ENCODE measurements at places on chromosomes 12 and 14.

- DNase-seq = no peak
Observed at GRCh38 chr12:128933039-128933438, 79.8 kb downstream of the GLT1D1 start.

GRCh38 chr12:81705586-81705985, 53.6 kb downstream of the PPFIA2 start:
- DNase-seq = no peak

GRCh38 chr14:93717668-93718320, 70.5 kb downstream of the PRIMA1 start:
- DNase-seq = no peak

- DNase-seq = peak; percentile 74
Observed at GRCh38 chr12:69648476-69648875, 37.8 kb upstream of the LRRC10 start.

DNA sequence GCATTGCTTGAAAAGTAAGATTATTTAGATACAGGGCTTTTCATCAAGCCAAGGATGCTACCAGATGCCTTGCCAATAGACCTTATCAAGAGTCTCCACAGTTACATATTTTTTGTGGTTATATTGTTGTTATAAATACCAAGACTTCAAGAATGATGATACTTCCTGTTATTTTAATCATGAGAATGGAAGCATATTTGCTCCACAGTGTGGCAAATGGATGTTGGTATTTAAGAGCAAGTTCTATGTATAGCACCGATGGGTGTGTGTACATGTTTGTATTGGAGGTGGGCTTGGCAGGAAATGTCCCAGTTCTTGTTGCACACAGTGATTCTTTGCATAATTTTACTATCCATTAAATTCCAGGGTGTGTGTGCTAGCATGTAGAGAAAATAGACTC, 4.4 kb upstream of the NID2 start:
- no peak for DNase-seq

- no peak for DNase-seq
Observed at GRCh38 chr14:77582511-77582910, 33.9 kb downstream of the SPTLC2 start.

GRCh38 chr14:57822081-57822480, 43.8 kb downstream of the SLC35F4 start:
- no peak for DNase-seq

- DNase-seq = no peak
Observed at GRCh38 chr12:84305144-84305543, 607.5 kb downstream of the SLC6A15 start.

DNA sequence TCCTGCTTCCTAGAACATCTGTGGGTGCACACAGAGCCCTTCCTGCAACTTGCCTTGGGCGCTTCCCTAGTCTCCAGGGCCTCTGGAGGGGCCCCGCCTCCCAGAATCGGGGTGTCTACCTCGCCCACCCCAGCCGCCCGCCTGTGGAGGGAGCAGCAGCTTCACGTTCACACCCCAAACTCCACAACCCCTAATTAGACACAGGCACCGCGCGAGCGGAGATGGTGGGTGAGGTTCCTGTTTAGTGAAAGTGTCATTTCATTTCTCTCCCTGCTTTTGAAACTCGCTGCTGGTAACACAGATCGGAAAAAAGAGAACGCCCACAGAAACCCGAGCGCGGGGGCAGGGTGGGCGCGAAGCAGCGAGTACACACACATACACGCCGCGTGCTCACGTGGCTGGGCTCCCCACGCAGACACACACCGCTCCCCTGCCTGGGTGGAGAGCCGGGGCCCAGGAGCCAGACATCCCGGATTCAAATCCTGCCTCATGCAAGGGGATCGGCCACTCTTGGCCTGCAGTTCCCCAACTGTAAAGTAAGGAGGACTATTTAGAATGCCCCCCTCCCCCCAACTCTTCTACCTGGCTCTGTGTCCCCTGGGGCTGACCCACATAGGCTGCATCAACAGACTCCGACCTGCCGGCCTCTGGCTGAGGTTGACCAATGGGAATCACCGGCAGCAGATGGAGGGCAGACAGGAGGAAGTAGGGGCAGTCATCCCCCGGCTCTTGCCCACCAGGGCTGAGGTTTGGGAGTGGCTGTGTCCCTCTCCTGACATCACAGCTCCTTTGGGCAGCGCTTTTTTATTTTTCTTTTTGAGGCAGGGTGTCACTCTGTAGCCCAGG, 79.2 kb upstream of the NCOR2 start:
- DNase-seq = no peak

DNA sequence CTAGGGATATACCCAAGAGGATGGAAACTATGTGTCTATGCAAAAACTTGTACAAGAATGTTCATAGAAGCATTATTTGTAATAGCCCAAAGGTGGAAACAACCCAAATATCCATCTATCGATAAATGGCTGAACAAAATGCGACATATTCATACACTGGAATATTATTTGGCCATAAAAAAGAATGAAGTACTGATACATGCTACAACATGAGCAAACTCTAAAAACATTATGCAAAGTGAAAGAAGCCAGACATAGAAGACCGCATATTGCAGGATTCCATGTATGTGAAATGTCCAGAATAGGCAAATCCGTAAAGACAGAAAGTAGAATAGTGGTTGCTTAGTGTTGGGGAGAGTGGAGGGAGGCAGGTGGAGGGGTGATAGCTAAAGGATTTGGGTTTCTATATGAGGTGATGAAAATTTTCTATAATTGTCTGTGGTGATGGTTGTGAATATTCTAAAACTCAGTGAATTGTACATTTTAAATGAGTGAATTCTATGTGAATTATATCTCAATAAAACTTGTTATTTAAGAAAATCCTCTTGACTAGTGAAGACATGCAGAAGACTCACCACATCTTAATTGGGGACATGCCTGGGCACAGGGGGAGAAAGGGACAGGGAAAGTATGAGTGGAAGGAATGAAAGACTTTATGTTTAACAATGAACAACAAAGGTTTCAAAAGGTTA, 29.8 kb upstream of the SELPLG start:
- DNase-seq = no peak

DNA sequence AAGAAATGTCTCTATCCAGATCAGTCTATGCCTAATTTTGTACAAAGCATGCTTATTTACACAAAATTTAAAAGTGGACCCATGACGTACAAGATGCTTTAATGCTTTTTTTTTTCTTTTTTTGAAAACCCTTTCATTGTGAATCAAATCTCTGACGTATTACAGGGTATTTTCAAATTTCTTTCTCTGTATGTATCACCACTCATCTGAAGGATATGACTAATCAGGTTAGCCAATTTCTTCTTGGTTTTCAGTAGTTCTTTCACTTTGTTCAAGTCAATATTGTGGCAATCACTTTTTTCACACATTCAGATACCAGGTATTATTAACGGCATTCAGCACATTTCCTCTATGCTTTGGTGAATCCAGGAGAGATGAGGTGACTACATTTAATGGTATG, 685.3 kb downstream of the TRHDE start:
- DNase-seq = no peak

DNA sequence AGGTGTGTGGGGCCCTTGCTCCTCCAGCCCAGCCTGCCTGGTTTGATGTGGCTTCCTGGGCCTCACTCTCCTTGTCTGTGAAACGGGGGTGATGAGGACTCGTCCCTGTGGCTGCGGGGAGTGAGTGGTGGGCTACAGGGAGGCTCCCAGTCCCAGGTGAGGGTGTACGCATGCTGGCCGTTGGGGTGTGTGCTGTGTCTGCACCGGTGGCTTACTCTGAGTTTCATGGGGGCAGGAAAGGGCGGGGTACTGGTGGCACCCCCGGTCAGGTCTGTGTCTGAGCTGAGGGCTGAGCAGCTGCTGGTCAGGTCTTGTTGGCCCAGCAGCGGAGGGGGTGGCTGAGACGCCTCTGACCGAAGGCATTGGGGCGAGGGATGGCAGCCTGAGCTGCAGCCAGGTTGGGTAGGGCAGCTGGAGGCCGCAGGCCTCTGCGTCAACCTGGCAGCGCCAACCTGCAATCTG, 11.2 kb downstream of the ULK1 start:
- no peak for DNase-seq

DNA sequence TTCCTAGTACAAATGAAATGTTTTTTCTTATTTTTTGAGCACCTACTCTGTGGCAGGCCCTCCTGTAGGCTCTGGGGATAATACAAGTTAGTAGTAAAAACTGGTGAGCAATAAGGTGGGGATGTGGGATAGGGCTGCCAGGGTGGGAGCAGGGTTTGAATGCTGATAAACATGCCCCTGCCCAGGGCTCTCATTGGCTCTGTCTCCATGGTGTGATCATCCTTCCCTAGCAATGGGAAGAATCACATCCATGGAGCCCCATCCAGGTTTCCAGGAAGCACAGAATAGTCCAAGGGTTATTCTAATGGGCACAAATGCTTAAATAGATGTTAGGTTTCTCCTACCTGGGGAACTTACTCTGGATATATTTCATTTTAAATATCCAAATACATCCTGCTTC, 45.5 kb downstream of the GIT2 start:
- no peak for DNase-seq

DNA sequence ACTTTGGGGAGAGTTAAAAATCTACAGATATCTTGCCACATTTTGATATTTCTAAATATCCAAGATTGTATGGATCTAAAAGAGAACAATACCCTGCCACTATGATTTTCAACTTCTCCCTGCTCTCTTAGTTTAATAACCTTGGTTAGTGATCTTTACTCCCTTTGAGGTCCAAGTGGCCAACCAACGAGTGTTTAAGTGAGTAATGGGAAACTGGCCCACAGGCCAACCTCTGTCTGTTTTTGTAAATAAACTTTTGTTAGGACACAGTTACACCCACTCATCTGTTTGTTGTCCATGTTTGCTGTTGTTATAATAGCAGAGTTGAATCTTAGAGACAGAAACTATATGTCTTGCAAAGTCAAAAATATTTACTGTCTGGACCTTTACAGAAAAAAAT, 30.9 kb upstream of the NKX2-1 start:
- DNase-seq = no peak

- peak; percentile 23 for DNase-seq
Observed at GRCh38 chr14:99531251-99532096, 50.3 kb downstream of the CCNK start.

DNA sequence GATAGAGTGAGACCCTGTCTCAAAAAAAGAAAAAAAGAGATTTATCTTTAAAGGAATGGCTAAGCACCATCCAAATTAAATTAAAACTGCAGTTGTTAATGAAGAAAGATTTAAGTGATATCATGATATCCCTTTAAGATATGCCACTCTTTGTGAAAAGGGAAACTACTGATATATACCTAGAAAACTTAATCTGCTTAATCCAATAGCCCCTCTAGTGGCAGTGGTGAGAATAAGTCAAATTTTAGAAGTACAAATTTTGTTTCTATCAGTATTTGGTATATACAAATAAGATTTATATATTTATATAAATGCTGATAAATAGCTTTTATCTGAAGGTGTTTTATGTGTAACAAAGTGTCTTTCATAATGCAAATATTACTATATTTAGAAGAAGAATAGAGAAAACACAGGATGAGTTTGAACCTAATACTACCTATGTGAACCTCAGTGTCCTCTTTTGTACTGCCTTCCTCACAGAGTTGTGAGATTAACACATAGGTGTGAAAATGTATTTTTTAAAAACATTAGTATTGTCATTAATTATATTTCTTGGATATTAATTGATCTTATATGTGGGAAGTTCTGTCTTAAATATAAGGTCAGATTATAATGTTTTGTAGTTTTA, 51.4 kb upstream of the GARIN2 start:
- no peak for DNase-seq

- DNase-seq = peak; percentile 51
Observed at GRCh38 chr14:74852922-74853530, 22.9 kb downstream of the PROX2 start.

GRCh38 chr12:112032292-112032691, 19.1 kb downstream of the ERP29 start:
- no peak for DNase-seq

DNA sequence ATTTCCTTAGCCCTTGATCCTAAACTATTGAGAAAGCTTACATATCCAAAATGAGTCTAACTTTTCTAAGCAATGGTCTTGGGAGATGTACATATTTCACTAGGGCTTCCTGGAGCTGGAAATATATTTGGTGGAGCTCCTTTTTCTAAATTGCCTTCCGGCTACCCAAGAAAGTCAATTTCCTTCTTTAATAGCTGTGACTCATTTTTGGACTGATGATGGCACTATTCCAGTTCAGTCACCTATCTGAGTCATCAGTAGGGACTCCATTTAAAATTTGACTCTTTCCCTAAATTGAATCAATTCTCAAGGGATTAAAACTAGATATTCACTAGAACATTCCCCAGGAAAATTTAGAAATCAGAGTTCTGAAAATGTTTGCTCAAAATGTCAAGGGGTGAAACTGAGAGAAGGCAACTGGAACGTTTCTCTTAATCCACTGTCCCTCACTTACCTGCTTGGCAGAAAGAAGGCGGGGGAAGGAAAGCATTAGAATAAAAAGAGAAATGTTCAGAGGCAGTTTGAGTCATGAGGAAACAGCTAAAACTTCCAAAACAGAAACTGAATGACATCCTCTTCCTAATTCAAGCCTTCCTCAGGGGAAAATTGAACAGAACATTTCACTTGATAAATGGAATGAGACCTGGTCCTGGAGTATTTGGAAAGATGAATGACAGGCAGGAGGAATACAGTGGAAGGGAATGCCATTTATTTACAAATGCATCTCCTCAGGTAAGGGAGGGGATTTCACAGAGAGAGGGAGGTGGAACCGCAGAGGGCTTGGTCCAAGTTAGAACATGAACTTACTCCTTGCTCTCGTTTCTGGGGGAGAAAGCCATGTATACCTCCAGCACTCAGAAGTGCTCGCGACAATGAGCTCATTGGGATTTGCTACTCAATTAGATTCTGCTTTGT, 91.2 kb downstream of the RGS6 start:
- no peak for DNase-seq

DNA sequence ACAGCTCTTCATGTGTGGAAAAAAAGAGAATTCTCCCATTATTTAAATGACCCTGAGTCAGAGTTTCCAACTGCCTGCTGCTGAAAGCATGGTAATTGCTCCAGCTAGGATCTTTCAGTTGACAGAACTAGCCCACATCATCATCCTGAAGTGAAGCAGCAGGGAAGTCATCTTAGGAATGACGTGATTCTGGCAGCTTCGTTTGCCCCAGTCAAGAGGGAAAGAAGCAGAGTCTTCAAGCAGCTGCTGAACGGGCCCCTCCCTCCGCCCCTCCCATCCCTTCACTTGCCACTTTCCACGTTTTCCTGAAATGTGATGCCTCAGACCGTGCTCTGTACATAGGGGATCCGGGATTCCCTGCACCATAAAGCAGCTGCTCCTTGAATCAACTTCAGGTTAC, 455.0 kb upstream of the TMEM132C start:
- peak; percentile 89 for DNase-seq

- DNase-seq = peak; percentile 77
Observed at GRCh38 chr12:62848418-62848817, 86.5 kb downstream of the PPM1H start.

Measured in amniotic stem cell (primary cell).